ENCODE measurements at places on chromosomes 6 and 20.

DNA sequence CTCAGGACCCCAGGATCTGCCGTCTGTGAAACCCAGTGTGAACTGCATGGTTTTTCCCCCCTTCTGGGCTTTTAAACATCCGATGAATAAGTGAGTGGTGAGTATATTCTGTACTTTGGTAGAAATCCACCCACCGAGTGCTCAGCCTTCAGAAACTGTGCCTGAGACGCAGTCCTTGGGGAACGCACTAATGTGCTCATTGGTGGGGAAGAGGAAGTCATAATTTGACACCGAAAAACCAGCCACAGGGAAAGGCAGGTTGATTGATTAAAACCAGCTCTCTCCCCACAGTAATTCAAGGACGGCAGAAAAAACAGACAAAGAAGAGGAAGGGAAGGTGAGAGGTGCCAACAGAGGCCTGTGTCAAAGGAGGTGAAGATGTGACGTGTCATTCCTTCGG is 21.7 kb downstream of the EDN3 start:
- no peak for DNase-seq

DNA sequence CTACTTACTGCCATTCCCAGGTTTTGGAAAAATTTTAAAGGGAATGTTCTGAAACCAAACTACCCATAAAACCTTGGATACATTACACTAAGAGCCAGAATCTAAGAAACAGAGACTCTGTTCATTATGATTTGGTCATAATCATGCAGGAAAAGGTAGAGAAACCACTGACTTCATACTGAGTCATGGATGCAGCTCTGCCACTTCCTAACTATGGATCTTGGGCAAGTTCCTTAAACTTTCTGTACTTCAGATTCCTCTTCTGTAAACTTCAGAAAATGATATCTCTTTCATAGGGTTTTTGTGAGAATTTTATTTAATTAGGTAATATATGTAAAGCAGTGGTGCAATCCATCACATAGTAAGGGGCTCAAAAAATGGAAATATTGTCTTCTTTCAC is 20.0 kb downstream of the PLA2G7 start:
- DNase-seq, result no peak

GRCh38 chr20:36344517-36345132 is 38.5 kb downstream of the DLGAP4 start:
- DNase-seq, result peak; percentile 57

DNA sequence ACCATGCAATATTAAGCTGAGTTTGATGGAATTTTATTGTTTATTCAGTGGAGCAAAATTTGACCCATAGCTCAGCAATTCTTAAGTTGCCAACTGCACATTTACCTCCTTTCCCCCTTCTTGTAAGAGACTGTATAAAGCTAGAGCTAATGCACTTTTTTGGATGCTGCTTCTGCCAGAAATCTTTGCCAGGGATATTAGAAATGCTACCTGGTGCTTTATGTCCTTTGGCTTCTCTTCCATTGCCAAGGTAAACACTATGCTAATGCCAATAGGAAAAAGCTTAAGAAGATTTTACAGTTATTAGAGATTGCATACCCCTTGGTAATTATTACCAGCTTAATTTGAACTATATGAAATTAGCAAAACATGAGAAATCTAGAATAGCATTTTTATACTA is 79.0 kb upstream of the OGFRL1 start:
- no peak for DNase-seq

- DNase-seq, result no peak
Observed at GRCh38 chr6:5142915-5143314, 57.8 kb downstream of the PPP1R3G start.

- DNase-seq, result peak; percentile 38
Observed at GRCh38 chr20:63082308-63082938, 75.7 kb upstream of the BHLHE23 start.

- no peak for DNase-seq
Observed at GRCh38 chr6:130787726-130788500, 39.3 kb upstream of the SMLR1 start.

- peak; percentile 61 for DNase-seq
Observed at GRCh38 chr6:150599199-150600009, at the start of gene PLEKHG1. TSS of gene PLEKHG1 (plus strand) at chr6:150599885. CDS start at chr6:150733682, 133,797 bp downstream.

- no peak for DNase-seq
Observed at GRCh38 chr6:119296036-119297035, 53.2 kb downstream of the MAN1A1 start.

DNA sequence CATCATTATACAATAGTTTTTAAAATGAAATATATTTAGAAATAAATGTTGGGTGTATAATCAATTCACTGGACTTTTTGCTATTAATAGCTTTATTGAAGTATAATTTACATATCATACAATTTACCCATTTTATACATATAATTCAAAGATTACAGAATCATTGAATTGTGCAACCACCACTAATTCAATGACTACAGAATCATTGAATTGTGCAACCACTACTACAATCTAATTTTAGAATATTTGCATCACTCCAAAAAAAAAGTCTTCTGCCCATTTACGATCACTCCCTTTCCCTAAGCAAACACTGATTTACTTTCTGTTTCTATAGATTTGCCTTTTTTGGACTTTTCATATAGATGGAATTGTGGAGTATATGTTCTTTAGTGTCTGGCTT is 35.1 kb upstream of the RIMS1 start:
- DNase-seq, result no peak

DNA sequence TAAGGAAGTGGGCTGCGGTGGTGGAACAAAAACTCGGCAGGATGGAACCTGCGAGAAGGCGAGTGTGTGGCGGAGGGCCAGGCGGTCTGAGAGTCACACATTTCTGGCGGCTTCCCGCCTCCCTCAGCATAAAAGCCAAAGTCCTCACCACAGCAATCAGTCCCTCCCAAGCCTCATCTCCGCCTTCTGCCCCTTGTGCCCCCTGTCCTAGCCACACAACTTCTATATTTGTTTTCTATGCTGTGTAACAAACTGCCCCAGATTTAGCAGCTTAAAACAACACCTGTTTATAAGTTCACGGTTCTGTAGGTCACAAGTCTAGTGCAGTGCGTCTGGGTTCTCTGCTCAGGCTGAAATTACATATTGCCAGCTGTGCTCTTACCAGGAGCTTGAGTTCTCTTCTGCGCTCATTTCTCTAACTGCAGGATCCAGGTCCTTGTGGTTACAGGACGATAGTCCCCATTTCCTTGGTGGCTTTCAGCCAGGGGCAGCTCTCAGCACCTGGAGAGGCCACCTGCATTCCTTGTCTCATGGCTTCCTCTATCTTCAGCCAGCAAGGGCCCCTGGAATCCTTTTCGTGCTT is 11.7 kb upstream of the SPO11 start:
- no peak for DNase-seq

DNA sequence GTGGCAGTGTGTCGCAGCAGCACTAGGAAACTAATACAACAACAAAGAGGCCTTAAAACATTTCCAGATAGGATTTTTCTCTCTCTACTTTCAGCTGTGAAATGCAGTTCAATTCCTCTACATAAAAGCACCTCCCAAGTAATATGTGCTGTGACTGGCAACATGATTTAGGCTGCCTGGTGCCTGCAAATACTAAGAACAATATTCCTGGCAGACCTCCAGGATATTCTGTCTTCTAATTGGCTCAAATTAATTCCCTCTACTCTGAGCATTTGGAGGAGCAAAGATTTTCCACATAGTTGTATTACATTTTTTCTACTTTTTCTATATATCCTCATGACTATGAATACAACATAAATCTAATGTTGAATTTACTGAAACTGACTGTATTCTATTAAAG is 33.2 kb downstream of the SCGN start:
- DNase-seq, result no peak

- peak; percentile 16 for DNase-seq
Observed at GRCh38 chr20:21901470-21902275, 196.2 kb downstream of the PAX1 start.

- no peak for DNase-seq
Observed at GRCh38 chr6:25270559-25270958, 8.6 kb upstream of the CARMIL1 start.

- no peak for DNase-seq
Observed at GRCh38 chr6:166075186-166075585, 92.5 kb downstream of the TBXT start.

GRCh38 chr6:156651486-156651885 is 125.7 kb upstream of the ARID1B start:
- no peak for DNase-seq

DNA sequence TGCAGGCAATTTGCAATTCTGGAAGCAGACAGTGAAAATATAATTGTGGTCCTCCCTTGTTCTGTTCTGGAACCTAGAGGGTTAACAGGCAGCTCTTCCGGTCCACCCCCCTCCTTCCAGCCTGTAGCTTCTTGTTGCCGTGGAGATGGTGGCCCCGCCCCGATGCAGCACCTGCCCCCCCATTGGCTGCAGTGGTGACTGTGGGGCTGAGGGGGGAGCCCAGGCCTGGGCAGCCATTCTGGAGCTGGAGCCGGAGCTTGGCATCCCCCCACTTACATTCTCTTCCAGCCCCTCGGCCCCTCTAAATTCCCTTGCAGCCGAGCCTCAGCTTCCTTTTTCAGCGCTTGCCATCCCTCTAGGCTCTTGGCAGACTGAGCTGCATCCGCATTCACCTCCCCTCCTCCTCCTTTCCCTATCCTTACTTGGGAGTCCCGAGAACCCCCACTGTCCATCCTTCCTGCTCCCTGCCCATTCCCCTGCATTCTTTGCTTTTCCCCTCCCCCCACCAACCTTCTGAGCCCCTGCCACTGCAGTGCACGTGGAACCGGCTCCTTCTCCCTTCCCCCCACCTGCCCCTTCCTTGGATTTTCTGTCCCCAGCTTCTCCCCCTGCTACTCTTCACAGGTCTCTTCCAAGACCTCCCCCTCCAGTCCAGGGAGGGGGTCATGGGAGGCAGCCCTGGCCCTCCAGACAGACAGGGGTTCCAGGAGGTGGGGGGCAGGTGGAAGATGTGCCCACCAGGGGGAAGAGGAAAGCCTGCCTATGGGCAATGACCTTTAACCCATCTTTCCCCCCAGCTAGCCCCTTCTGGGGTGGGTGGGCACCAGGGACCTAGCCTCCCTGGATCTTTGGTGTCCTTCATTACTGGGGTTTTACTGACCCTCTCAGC is 11.4 kb downstream of the SYNGAP1 start:
- DNase-seq, result peak; percentile 68

DNA sequence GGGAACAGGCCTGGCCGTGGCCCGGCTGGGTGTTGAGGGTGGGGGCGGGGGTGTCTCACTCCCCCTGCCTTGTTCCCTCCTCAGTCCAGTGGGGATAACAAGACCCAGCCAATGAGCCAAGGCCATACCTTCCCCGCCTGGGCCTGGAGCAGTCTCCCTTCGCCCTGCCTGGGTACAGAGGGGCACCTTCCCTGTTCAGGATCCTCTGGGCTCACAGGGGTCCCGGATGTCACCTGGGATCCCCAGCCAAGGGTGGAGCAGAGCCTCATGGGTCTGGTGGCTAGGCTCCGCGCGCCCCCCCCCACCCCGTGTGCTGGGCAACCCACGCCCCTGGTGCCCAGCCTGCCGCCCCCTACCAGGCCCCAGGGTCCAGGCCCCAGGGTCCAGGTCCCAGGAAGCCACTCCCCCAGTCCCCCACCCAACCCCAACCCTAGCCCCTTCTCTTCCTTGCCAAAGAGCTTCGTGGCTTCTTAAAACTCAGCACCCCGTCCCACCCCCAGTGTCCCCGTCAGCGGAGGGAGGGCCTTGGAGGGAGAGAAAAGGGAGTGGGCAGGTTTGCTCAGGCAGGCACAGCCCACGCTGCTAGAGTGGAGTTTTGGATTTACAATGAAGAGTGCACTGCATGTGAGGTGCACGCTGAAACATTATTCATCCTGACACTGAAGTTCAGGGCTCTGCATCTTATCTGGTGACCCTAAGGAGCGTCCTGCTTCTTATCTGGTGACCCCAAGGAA is 11.8 kb downstream of the HRH3 start:
- no peak for DNase-seq

DNA sequence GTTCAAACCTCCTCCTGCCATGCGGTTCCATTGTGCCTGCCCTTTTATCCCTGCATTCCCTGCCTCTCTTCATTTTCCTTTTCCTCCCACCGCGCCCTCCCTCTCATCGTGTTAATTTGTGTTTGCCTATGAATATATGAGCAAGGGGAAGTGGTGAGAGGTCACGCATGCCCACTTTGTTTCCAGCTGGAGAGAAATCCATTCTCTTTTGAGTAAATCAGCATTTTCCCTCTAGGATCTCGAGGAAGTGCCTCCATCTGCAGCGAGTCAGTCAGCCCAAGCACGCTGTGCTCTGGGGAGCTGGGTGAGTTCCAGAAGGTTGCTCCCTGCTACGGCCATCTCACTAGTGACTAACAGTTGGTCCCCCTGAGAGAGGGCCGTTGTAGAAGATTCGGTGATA is 42.9 kb downstream of the CDH26 start:
- DNase-seq, result peak; percentile 5

DNA sequence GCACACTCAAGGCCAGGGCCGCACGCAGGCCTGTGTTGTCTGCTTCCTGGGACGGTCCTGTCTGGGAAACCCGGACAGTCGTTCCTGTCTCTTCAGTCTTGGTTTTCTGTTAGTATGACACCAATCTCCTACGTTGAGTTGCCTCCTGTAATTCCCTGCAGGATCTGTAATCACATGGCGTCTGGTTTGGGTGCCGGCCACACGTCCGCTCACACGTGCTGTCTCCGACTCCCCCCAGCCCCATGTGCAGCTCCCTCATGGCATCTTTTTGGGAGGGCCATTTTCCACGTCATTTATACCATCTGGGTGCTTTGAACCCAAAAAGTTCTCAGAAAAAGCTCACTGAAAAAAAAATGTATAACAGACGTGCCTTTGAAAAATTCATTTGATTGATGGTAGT is 23.2 kb downstream of the DLL1 start:
- no peak for DNase-seq

GRCh38 chr6:40719671-40720374 is 132.7 kb upstream of the LRFN2 start:
- DNase-seq, result peak; percentile 64

GRCh38 chr6:154301839-154302752 is 54.5 kb downstream of the IPCEF1 start:
- DNase-seq, result peak; percentile 84

DNA sequence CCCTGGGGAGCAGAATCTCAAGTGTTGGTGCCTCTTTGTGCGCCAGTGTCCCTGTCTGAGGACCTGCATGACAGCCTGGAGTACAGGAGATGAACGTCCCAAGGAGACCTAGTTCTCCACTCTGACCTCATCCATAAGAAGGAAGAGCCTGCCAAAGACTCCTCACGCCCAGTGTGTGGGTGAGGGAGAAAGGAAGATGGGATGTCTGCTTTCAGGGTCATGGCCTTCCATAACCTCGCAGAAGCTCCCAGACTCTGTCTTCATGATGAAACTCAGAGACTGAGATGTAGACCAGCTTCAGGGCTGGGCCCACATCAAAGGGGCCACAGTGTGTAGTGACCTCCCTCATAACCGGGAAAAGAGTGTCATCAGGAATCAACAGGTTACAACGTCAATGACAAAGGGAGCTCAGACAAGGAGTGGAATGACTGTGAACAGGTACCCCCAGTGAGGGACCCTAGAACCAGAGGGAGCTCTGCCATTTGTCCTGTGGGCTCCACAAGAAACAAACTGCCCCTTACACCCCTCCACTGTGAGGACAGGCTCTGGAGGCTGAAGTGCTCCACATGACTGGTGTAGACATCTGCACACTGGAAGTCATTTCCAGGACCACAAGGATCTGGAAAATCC is 8.1 kb downstream of the HLA-DQB1 start:
- no peak for DNase-seq

All from fibroblast of skin of back (primary cell).